ENCODE measurements at places on chromosomes 5 and 9.
A peak's percentile ranks its signal among the peaks of the same experiment; 100 is the strongest.

DNA sequence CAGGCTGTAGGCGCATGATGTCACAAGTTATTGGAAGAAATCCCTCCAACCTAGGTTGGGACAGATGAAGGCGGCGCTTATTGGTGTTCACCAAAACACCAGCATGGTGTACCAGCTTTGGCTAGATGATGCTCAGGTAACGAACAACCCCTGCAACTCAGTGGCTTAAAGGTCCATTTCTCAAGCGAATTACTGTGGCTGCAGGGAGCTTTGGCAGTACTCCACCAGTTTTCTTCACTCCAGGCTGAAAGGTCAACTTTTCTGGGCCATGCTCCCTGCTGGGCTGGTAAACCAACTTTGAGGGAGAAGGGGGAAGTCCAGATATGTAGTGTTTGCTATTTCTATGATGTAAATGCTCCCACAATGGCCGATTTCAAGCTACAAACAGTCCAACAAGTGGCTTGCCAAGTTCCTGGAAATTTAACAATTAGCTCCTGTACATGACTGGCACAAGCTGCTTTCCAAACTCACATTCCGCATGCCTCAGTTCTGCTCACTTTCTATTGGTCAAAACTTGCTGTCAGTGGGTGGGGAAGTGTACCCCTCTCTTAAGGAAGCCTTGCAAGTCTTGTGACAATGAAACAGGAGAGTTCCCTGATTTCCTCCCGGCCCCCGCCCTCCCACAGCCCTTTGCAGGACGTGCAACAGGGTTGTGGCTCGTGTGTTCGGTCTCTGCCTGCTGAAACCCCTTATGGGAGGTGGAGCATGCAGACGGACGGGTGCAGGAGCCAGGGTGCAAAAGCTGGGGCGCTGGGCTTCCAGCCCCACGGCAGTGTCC is 588 bp upstream of the ZBED3 start:
- DNase-seq, result no peak

GRCh38 chr9:87063246-87063645 is 115.9 kb upstream of the GAS1 start:
- DNase-seq, result no peak

GRCh38 chr5:84715091-84715490 is 330.4 kb upstream of the EDIL3 start:
- no peak for DNase-seq

DNA sequence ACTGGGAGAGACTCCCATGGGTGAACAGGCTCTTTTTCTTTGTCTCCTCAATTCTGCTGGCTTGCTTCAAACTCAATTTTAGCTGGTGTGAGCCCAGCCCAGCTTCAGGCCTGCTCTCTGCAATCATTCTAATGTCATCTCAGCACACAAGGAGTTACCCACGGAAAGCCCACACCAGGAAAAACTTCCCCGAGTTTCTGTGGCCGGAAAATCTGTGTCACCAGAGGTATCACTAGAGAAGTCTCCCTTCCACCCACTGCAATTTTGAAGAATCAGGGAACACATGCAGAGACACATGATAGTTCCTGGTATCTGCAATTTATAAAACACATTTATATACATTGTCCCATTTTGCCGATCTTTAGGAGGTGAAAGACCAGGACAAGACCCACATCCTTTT is 13.5 kb upstream of the NDFIP1 start:
- no peak for DNase-seq

DNA sequence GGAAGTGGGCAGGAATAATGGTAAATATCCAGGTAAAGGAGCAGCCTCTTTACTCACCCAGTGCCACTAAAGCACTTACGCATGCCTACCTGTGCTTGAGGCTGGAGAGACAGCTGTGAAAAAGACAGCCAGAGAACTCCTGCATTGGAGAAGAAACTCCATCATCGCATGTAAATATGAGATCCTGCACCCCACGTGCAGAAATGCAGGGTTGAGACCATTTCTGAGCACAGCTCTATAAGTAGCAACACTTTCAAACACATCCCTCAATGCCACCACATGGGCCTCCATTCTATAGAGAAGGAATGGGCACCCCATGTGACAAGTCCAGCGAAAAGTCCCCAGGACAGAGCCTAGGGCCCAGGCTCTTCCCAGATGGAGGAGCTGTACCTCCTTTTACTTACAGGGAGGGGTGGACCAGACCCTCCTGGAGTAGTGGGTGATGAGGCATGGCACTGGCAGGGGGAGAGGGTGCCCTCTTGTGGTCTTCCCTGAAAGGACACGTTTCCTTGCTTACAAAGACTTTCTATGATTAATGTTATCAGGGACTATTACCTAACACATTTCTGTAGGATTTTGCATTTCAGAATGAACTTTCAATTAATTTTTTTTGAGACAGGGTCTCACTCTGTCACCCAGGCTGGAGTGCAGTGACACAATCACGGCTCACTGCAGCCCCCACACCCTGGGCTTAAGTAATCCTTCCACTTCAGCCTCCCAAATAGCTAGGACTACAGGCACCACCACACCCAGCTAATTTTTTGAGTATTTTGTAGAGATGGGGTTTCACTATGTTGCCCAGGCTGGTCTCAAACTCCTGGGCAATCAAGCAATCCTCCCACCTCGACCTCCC is 55.3 kb upstream of the IL17B start:
- DNase-seq, result no peak

DNA sequence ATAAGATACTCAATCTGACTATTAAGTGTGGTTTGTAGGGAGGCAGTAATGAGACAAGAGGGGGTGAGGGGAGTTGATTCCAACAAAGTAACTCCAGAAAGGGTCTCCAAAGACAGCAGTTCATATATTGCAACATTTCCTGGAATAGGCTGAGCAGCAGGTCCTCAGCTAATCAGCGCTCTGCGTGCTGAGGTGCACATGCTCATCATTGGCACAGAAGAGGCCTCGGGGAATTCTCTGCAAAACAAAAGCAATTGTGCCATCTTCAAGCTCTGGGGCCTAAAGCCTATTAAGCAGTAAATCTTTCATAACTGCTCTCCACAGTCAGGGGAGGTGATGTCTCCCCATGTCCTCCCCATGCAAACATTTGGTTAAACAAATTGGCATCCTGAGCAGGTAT is 357.3 kb downstream of the SPOCK1 start:
- no peak for DNase-seq

DNA sequence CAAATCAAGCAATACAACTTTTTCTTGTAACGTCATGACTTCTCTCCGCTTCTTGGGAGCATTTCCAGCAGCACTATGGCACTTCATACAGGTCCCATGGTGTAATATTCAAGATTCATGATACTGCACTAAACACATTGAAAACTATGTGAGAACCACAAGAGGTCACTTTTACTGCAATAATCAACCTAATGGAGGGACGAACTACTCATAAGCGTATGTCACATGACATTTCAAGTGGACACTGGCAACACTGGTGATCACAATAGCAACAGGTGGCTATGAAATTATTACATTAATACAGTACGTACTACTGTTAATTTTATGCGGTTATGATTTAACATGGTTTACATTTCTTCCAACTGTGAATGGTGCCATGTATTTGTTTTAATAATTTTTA is 78.6 kb upstream of the TBC1D9B start:
- no peak for DNase-seq

DNA sequence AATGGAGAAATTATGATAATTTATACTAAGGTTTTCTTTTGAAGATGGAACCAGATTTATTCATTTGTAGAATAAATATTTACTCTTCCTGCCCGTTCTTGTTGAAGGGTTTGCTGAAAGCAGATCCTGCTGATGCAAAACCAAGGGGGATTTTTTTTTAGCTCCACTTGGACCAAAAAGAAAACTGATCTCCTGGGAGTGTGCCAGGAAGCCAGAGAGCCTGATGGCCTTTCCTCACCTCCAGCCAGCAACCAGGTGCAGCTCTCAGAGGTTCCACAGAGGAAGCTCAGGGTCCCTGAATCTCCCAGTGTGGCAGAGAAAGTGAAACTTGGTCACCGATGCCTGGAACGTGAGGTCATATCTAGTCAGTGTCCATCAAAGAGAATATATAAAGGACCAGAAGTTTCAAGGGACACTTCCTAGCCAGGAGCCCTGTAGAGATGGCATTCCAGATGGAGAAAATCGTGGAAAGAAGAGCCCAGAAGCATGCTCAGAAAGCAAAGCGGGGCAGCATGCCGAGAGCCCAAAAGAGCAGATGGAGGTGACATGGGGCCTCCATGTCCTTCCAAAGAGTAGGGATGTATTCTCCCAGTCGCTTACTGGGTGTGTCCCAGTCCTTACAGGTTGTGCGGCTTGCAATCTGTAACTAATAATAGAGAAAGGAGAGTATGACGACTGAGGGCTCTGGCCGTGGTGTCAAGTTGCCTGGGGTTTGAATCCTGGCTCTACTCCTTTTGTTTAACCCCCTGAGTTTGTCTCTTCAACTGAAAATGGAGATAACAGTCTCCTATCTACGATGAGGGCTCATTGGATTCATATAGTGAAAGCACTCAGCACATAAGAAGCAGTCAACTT is 12.2 kb downstream of the AFAP1L1 start:
- DNase-seq, result no peak

DNA sequence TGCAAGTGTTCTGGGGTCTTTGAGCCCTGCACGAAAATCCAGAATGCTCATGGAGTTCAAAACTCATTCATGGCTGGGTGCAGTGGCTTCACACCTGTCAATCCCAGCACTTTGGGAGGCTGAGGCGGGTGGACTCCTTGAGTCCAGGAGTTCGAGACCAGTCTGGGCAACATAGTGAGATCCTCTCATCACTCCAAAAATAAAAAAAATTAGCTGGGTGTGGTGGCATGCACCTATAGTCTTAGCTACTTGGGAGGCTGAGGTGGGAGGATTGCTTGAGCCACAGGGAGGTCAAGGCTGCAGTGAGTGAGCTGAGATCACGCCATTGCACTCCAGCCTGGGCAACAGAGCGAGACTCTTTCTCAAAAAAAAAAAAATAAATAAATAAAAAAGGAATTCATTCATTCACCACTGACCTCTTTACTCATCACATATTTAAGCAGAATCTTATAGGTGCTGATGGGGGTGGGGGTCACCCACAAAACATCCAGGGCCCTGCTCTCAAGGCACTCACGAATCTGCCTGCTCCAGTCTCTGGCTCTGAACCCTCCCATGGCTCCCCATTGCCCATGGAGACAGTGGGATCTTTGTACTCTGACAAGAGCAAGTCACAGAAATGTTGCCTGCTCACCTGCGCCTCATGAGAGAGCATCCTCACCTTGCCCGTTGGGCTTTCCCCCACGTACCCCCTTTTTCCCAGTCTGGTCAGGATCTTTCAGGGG is 76.7 kb upstream of the IER5L start:
- no peak for DNase-seq

- no peak for DNase-seq
Measured at GRCh38 chr5:9108162-9108561, 437.7 kb downstream of the SEMA5A start.

DNA sequence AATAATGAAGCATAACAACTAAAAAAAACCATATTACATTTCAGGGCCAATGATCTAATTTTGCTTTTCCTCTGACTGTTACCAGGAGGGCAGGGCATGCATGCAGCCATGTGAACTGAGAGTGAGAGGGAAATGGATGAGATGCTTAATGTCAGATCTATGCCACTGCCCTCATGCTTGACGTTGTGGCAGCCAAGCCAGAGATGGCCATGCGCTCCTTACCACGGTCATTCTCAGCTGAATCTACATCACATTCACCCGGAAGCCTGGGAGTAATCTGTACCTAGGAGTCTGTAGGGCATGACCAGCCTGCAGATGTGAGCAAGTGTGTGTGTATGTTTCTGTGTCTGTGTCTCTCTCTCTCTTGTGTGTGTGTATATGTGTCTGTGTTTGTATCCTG is 183.7 kb downstream of the KDM4C start:
- DNase-seq, result no peak

GRCh38 chr9:6686396-6686795 is 40.9 kb upstream of the GLDC start:
- DNase-seq, result no peak

GRCh38 chr5:116566251-116566650 is 8.4 kb downstream of the SEMA6A start:
- DNase-seq, result no peak

DNA sequence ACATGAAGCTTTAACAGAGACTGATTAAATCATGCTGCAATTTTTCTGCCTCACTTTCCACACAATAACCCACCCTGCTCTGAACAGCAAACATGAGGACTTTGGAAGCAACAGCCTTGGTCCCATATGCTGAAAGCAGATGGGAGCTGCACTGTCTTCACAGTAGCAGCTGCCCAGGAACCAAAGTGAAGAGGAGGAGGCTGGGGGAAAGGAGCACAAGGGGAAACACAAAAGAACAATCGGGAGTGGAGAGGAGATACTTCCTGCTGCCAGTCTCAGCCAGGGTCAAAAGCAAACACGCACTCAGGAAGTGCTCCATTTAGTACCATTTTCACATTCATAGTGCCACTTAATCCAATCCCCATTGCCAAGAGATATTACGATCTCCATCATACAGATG is 183.3 kb upstream of the PUM3 start:
- DNase-seq, result peak; percentile 75

- DNase-seq, result no peak
Measured at GRCh38 chr5:66230551-66230950, 86.5 kb downstream of the SREK1 start.

DNA sequence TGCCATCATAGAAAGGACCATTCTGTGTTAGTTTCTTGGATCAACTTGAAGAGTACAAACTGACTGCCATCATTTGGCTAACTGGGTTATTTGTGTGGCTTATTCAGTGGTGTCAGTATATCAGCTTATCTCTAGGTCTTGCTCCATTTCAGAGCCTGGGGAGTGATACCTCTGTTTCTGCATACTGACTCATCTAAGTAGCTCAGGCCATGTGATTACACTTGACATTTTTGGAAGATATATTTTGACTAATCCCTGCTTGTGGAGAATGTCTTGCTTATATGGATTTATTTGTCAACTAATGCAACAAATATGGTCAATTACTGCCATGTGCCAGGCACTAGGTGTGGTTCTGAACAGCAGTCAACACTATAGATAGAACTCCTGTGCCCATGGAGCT is 311.7 kb downstream of the YTHDC2 start:
- DNase-seq, result no peak

DNA sequence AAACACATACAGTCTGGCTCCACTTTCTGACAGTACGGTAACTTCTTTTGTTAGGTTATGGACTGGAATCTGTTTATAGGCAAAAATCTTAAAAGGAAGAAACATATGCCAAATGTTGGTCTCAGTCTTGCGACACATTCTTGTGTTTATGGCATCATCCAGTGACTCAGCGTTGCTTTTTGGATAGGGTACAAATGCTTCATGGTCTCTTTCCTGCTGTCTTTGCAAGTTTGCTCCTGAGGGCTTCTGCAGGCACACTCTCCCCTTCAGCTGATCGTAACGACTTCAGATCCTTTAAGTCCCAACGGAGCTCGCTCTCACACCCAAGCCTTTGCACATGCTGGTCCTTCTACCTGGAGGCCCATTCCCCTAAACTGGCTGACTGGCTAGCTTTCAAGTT is 23.6 kb upstream of the TNFSF8 start:
- no peak for DNase-seq

DNA sequence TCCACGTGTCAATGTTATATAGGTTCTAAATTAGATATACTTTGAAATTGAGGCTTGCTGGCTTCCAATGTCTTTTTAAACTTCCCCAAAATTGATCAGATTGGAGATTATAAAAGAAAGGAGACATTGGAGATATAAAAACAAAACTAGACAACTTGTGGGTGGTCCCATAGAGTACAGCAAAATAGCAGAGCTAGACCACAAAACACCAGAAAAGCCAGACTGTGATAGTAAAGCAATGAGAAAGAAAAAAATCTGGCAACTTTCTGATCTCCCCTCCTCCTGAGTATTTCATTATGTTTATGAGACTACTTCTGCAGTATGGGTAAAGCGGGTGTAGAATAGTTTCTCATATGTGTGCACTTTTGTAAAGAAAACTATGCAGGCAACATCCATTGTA is 713.8 kb upstream of the MEF2C start:
- DNase-seq, result no peak

GRCh38 chr9:93093127-93093876 is 2.7 kb upstream of the CARD19 start:
- DNase-seq, result no peak

Data from NCI-H2081 treated with DMSO at 0.1 percent for 48 hours (cell line).